ENCODE measurements at places on chromosomes 7 and 10. TPM values are rescaled to one million over a fixed set of nuclear protein-coding genes. Genes with fewer than 3 reads are reported as not detected.

GRID1 gene
- total RNA-seq, result not detected

MINDY3 gene
- 35.7 TPM for total RNA-seq

P4HA1 gene
- total RNA-seq, result 290 TPM

IRF5 gene
- not detected for total RNA-seq

ADIRF gene
- 0.49 TPM for total RNA-seq

ZNF273 gene
- 9.6 TPM for total RNA-seq

TSPAN33 gene
- 2.1 TPM for total RNA-seq

H2BK1 gene
- total RNA-seq, result not detected

PNLIP gene
- total RNA-seq, result not detected

CHAT gene
- total RNA-seq, result not detected

CALD1 gene
- 259 TPM for total RNA-seq

TMEM229A gene
- total RNA-seq, result not detected

C10orf71 gene
- total RNA-seq, result not detected

CCDC3 gene
- 0.29 TPM for total RNA-seq

- no peak for DNase-seq
These were observed 604.1 kb upstream of the FOXK1 start for GRCh38 chr7:4077980-4078379.

GRCh38 chr7:148153616-148154284, 436.8 kb upstream of the C7orf33 start:
- no peak for DNase-seq

GRCh38 chr7:78080811-78081210, 282.2 kb downstream of the PHTF2 start:
- no peak for DNase-seq

DNA sequence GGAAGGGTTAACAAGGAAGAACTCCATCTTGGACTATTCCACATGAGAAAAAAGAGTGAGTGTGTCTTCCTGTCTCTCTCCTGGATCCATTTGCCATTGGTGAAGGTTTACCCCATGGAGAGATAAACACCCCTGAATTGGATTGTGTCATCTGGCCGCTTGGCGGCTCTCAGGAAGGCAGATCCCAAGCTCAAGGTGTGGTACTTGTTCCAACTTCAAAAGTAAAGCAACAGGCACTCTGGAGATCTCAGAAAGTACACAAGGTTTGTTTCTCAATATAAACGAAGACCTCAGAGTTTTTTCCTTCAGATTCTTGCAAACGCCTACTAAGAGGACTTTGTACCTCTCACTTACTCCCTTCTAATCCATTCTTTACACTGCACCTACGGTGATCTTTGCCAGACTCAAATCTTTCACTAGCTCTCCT, 116.7 kb downstream of the REEP3 start:
- no peak for DNase-seq

GRCh38 chr7:111080495-111081105, 10.3 kb upstream of the LRRN3 start:
- DNase-seq, result no peak

GRCh38 chr7:20665096-20665495, 49.6 kb downstream of the ABCB5 start:
- no peak for DNase-seq

GRCh38 chr10:4688601-4689000, 137.4 kb upstream of the AKR1E2 start:
- DNase-seq, result no peak

GRCh38 chr7:64793106-64793755, 997 bp upstream of the ZNF138 start:
- DNase-seq, result no peak

GRCh38 chr10:25982107-25982506, 48.1 kb downstream of the MYO3A start:
- no peak for DNase-seq

DNA sequence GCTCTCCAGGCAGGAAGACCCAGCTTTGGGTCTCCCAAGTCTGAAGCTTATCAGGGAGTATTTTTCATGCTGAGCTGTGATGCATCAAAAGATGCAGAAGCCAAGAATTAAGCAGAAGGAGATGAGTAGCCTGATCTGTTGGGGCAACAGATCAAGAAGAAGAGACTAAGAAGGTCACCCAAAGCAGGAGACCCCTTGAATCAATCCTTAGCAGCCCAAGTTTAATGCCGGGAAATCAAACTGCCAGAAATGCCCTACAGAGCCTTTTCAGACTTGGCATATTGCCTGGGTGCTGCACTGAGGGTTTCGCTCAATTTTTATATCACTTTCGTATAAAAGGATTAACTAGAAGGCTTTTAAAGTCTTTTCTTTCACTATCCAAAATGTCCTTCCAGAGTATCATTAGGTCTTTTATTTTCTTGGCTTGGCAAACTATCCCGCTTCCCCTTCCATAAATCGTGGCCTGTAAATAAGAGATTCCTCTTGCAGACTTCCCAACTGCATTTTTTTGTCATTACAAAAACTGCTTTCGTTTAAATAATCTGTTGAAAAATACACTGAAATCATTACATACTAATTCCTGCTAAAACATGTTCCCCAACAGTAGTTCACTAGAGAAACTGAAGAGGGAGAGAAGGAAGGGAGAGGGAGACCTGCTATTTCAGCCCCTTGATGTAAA, 49.0 kb upstream of the STK17A start:
- DNase-seq, result no peak

- DNase-seq, result no peak
These were observed 178.1 kb downstream of the CALN1 start for GRCh38 chr7:72234086-72234485.

GRCh38 chr7:44100458-44101302, 3.5 kb upstream of the AEBP1 start:
- DNase-seq, result peak; percentile 93

DNA sequence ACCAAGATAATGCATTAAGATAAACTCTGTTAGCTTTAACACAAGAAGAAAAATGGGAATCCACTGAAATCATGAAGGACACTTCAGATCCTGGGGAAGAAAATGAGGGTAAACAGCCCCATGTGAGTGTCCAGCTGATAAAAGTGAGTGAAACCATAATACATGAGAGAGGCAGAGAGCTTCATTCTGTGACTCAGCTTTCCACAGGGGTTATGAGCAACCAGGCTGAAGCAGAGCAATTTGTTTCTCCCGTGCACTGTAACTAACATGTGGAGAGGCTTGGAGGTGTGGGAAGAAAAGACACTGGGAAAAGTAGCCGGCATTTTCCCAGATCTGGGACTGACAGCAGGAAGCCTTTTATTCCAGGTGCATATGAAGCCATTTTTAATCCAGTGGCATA, 971.7 kb downstream of the ANKRD7 start:
- no peak for DNase-seq

- no peak for DNase-seq
These were observed 16.0 kb upstream of the TMEM168 start for GRCh38 chr7:112806156-112806555.

DNA sequence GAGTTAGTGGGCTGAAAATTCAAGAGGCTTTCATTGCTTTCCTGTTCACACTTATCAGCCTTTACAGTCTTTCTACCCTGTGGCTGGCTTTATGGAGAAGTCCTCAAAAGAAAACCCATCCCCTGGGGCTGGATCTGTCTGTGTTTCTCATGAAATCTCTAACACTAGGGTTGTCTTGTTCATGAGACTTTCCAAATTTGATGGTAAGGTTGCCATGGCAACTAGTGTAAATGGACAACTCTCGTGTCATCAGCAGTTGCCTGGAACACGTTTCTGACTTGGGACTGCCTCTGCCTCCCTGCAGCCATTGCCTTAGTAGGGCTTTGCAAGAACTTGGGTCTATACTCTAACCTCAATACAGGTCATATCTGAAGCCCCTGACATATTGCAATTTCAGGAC, 35.8 kb upstream of the PLPP4 start:
- DNase-seq, result peak; percentile 56

GRCh38 chr7:37730501-37730900, 46.9 kb downstream of the GPR141 start:
- no peak for DNase-seq

GRCh38 chr7:12518920-12519681, 51.4 kb upstream of the SCIN start:
- DNase-seq, result no peak

GRCh38 chr10:97407211-97407951, 6.2 kb upstream of the RRP12 start:
- peak; percentile 71 for DNase-seq

DNA sequence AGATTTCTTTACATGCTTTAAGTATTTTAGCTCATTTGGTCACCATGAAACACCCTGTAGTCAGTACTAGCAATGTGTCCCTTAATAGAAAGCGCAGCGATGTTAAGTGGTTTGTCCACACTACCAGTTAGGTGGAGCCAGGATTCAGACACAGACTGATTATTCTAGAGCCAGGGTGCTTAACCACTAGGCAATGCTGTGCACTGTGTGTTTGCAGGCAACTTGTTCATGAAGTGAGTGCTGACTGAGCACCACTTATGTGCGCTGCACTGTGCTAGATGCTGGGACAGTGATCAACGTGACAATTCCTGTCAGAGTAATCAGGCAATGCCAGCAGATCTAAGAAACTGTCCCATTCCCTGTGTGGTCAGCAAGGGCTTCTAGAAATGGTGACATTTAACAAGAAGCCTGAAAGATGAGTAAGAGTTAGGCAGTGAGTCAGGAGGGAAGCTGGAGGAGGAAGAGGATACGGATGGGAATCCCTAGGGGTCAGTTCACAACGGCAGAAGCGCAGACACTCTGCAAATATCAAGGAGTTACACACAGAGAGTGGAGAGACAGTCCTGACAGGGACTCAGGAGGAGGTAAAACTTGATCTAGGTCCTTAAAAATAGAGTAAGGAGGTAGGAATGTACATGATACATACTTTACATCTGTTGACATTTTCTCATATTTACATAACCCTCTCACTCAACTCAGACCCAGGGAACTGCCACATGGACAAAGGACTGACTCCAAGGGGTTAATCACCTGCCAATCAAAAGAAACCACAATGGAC, 69.7 kb upstream of the EGR2 start:
- DNase-seq, result peak; percentile 75

DNA sequence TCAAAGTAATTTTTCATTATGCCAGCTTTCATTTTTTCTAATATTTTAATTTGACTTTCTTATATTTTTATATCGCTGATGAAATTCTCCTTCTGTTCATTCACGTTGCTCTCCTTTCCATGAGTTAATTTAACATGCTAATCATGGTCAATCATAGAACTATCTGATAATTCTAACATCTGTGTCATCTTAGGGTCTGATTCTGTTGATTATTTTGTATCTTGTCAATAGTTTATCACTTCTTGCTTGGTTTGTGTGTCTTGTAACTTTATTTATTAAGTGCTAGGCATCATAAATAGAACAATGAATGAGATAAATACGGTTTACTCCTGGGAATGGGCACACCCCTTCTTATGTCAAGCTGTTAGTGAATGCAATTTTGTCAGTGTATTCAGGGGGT, 11.0 kb downstream of the TCERG1L start:
- no peak for DNase-seq

- DNase-seq, result no peak
These were observed 67.5 kb upstream of the IGFBP3 start for GRCh38 chr7:45988405-45989057.

DNA sequence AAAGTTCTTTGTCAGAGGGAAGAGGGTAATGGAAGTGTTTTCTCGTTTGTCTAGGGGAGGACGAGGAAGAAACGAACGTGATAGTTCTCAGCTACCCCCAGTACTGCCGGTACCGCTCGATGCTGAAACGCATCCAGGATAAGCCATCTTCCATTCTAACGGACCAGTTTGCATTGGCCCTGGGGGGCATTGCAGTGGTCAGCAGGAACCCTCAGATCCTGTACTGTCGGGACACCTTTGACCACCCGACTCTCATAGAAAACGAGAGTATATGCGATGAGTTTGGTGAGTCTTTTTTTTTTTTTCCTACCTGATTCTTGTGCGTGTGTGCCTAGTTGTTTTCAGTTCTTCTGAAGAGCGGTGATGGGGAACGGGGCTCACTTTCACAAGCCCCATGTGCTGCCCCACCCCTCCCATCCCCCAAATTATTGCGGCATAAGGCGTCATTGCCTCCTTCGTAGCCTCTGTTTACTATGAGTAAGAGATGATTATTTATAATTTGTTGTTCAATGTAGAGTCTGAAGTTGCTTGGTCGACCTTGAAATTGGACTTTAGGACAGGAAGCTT, 98.6 kb downstream of the ARID5B start:
- DNase-seq, result no peak

DNA sequence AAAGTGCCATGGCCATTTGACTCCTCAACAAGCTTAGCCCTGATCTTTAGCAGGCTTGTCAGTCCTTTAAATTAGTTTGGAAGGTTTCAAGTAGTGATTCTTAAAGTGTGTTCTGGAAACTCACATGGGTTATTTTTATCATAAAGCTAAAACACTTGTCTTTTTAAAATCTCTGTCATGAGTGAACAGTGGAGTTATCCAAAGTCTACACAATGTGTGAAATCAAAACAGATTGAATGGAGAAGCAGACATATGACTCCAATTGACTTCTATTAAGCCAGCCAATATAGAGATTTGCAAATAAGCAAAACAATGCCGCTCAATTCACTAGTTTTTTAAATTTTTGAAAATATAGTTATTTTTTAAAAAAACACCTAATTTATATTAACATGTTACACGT, 53.3 kb upstream of the SORCS3 start:
- DNase-seq, result no peak

DNA sequence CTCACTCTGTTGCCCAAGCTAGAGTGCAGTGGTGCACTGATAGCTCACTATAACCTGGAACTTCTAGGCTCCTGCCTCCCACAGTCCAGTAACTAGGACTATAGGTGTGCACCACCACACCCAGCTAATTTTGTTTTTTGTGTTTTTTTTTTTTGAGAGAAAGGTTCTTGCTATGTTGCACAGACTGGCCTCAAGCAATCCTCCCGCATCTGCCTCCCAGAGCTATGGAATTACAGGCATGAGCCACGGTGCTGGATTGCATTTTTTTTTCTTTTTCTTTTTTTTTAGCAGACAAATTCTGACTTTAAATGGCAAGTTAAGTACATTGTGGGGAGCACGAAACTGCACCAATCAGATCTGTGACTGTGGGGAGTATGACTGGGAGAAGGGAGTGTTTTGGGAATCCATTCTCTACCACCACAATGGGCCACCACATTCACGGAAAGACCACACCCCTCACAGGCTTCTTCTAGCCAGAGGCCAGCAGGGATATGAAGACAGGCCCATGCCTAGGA, 58.1 kb upstream of the MSMB start:
- DNase-seq, result no peak

DNA sequence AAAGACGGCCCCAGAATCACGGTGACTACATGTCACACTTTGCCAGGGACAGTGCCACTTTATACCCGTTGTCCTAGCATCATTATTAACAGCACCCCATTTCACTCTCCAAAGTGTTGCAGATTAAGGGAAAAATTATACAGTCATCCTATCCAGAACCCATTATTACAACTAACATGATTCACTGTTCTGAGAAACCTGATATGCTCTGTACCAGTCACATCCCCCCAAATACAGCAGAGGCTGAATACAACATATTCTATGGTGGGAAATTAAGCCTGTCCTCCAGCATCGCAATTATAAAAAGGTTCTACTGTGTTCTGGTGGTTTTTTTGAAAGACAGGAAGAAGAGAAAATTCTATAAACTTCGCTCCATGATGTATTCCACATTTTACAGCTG, 162.1 kb downstream of the JAZF1 start:
- peak; percentile 63 for DNase-seq

- DNase-seq, result no peak
These were observed 185.1 kb downstream of the SEMA3D start for GRCh38 chr7:85001495-85002345.
